ENCODE measurements at places on chromosomes 6 and 20. TPM values are rescaled to one million over a fixed set of nuclear protein-coding genes. Genes with fewer than 3 reads are reported as not detected.

DNA sequence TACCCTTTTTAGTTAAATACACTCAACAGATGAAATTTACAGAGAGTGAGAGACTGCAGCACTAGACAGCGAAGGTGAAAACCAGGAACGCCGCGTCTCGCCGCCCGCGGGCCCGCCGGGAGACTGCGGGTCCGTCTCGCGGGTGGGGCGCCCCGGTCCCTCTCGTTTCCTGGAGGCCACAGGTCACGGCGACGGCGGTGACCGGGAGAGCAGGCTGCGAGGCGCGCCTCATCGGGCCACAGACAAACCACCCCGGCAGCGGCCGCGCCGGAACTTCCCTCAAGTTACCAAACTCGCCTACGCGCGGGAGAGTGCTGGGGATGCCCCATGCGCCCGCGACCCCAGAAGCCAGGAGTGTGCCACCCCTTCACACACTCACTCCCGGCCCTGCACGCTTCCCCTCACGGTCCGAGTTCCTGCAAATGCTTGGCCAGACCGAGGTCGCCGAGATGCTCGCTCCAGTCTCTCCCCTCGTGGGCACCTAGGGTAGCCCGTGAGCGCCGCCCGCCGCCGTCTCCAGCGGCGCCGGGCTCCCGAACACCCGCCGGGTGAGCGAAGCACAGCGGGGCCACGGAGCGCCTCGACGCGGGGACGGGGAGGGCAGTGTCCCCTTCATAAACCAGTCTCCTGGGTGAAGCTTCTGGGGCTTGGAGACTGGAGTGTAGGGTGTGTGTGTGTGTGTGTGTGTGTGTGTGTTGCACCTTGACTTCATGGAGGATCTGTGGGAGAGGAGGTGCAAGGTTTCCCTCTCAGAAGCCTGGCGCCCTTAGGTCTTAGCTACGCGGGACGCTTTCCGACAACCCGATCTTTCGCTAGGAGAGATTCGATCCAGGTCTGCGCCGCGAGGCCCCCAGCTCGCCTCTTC, 1.4 kb downstream of the BACH2 start:
- no peaks in the 10 kb centered on the region for H3K36me3 ChIP-seq
- peak overlapping the region; percentile 72 for H3K4me3 ChIP-seq
- DNase-seq = peak; percentile 71
- H3K4me1 ChIP-seq = peaks cover 36% of the 10 kb centered on the region

DNA sequence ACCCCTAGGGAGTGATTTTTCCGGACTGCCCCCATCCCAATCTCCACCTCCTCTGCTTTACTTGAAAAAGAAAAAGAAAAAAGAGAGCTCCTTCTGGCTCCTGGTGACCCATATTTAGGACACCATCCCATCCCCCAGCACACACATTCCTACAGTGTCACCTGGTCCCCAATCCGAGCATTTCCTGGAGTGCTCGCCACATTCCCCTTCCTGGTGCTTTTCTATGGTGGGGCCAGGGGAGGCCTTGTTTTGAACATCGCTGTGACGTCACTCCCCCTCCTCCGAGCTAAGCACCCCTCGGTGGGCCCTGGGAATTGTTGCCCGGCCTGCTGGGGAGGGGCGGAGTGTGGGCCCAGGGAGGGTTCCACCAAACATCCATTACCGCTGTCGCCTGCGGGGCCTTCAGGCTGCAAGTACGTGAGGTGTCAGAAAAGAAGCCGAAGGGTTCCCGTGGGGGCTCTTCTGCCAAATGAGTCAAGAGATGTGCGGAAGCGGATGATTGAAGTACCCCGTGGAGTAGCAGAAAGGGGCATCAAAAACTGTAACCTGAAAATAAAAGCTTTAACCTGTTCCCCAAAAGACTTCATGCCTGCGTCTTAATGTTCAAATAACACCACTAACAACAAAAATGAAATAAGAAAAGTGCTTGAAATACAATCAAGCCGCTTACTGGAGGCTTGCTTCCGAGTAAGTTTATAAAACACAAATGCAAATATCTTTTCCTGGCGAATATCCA, 2.8 kb upstream of the FOXC1 start:
- no peak overlapping the region for H3K4me3 ChIP-seq
- peaks cover 4% of the 10 kb centered on the region for H3K4me1 ChIP-seq
- no peak overlapping the region for H3K27ac ChIP-seq
- peaks cover 53% of the 10 kb centered on the region for H3K27me3 ChIP-seq

GRCh38 chr6:108565893-108566292, 5.2 kb downstream of the FOXO3 start:
- no peaks in the 10 kb centered on the region for H3K4me1 ChIP-seq
- H3K4me3 ChIP-seq = no peak overlapping the region
- H3K27me3 ChIP-seq = no peaks in the 10 kb centered on the region

GRCh38 chr20:34377072-34377847, 14.2 kb downstream of the ITCH start:
- no peaks in the 10 kb centered on the region for H3K36me3 ChIP-seq
- H3K27me3 ChIP-seq = no peaks in the 10 kb centered on the region
- H3K4me1 ChIP-seq = peaks cover 64% of the 10 kb centered on the region
- no peak overlapping the region for H3K4me3 ChIP-seq
- DNase-seq = no peak

DNA sequence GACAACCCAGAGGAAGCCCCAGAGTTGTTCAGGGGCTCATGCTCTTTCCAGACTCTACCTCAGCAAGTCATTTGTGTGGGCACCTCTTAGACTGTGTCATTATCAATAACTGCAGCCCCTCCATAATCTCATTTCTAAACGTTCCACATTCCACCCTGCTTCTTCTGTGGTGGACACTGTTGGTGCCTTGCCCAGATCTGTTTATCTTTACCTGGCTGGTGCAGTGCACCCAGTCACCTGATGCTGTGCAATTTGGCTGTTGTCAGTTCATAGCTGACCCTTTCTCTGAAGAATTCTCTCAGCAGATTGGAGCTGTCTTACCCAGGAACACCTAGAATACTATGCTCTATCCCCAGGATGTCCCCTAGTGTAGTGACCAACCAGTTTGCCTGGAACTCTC, 80.0 kb downstream of the ATRN start:
- H3K36me3 ChIP-seq = no peaks in the 10 kb centered on the region
- peak overlapping the region; percentile 81 for H3K27ac ChIP-seq
- no peaks in the 10 kb centered on the region for H3K27me3 ChIP-seq
- H3K4me3 ChIP-seq = no peak overlapping the region
- DNase-seq = peak; percentile 71

DNA sequence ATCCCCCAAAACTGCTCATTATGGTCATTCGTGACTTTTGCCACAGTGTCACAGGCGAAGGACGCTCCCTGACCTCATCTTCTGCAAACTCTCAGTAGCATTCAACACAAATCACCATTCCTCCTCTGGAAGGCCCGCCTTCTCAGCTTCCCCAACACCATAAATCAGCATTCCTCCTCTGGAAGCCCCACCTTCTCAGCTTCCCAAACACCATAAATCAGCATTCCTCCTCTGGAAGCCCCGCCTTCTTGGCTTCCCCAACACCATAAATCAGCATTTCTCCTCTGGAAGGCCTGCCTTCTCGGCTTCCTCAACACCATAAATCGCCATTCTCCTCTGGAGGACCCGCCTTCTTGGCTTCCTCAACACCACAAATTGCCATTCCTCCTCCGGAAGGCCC, 288.0 kb upstream of the AGPAT4 start:
- DNase-seq = no peak
- no peak overlapping the region for H3K4me3 ChIP-seq
- H3K36me3 ChIP-seq = no peaks in the 10 kb centered on the region
- no peaks in the 10 kb centered on the region for H3K4me1 ChIP-seq
- H3K27me3 ChIP-seq = no peaks in the 10 kb centered on the region

DNA sequence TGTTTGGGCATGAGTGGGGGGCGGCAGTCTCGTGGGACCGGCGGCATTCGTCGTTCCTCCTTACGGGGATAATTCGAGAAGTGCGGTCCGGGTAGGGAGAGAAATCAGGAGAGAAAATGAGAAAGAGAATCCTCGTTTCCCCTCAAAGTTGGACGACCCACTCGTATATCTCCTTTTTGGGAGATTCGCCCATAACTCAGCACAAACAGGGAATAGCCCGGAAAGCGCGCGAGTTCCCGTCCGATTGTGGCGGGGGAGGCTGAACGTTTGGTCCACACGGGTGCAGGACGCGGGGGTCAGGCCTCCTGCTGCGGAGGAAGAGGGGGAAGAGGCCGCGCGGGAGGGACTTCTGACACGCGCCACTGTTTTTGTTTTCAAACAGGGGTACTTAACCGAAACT, 42.4 kb downstream of the POPDC3 start:
- peak overlapping the region; percentile 52 for H3K4me3 ChIP-seq
- H3K36me3 ChIP-seq = no peaks in the 10 kb centered on the region
- no peaks in the 10 kb centered on the region for H3K4me1 ChIP-seq
- H3K27me3 ChIP-seq = no peaks in the 10 kb centered on the region

DNA sequence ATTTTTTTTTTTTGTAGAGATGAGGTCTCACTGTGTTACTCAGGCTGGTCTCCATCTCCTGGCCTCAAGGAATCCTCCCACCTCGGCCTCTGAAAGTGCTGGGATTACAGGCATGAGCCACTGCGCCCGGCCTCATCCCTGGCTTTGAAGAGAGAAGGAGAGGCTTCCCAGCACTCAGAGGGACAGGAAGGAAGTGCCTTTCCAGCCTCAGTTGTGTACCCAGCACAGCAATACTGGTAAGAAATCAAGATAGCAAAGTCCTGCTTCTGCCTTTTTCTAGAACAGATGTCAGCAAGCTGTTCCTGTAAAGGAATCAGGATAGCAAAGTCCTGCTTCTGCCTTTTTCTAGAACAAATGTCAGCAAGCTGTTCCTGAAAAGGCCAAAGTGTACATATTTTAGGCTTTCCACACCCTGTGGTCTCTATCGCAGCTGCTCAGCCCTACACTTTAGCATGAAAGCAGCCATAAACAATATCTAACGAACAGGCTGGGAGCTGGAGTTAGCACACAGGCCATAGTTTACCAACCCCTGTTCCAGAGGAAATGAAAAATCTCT, 6.3 kb upstream of the PLTP start:
- peak overlapping the region; percentile 19 for H3K27ac ChIP-seq
- DNase-seq = no peak
- no peaks in the 10 kb centered on the region for H3K4me1 ChIP-seq
- H3K27me3 ChIP-seq = no peaks in the 10 kb centered on the region
- no peak overlapping the region for H3K4me3 ChIP-seq
- H3K36me3 ChIP-seq = no peaks in the 10 kb centered on the region

DNA sequence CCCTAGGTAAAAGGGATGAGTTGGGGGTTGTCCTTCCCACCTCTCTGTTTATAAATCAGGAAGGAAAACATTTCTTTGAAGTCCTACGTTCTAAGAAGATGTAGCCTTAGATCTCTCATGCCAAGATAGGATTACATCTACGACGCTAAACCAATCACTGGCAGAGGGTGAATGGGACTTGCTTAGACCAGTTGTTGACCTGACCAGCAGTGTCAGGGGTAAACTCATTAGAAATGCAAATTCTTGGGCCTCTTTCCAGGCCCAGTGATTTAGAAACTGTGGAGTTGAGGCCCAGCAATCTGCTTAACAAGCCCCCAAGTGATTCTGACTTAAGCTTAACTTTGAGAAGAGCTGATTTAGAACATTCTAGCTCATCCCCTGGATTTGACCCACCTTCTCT, 147.1 kb upstream of the THEMIS start:
- no peak for DNase-seq
- H3K27me3 ChIP-seq = no peaks in the 10 kb centered on the region
- no peak overlapping the region for H3K27ac ChIP-seq
- H3K4me3 ChIP-seq = no peak overlapping the region
- no peaks in the 10 kb centered on the region for H3K36me3 ChIP-seq

DNA sequence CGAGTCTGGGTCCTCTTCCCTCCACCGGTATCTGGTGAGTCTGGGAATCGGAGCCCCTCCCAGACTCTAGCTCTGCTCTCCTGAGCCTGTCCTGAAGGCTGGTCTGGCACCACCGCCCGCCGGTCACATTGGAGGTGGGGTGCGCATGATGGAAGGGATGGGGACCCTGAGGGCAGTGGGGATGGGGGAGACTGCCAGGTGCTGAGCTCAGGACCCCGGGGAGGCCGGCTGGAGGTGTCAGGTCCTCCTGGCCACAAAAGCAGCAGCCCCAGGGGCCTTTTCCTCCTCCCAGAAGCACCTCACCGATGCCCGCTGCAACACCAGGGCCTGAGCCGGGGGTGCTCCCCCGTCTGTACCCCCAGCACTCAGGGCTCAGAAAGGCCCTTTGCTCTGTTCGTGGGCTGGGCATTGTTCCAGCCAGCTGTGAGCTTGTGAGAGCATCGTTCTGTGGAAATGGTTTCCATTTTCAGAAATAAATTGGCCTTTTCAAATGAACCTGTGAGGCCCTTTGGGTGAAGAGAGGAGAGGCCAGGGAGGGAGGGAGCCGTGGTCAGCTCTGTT, 2.5 kb upstream of the NPBWR2 start:
- no peak overlapping the region for H3K4me3 ChIP-seq
- DNase-seq = no peak
- H3K36me3 ChIP-seq = no peaks in the 10 kb centered on the region
- no peaks in the 10 kb centered on the region for H3K27me3 ChIP-seq
- no peak overlapping the region for H3K27ac ChIP-seq

GRCh38 chr20:20210327-20210726, 157.6 kb upstream of the INSM1 start:
- H3K4me1 ChIP-seq = no peaks in the 10 kb centered on the region
- H3K4me3 ChIP-seq = no peak overlapping the region
- DNase-seq = no peak
- H3K27me3 ChIP-seq = no peaks in the 10 kb centered on the region

GRCh38 chr20:23180451-23180921, 94.4 kb upstream of the CD93 start:
- no peaks in the 10 kb centered on the region for H3K36me3 ChIP-seq
- no peak overlapping the region for H3K4me3 ChIP-seq
- DNase-seq = no peak
- peaks cover 3% of the 10 kb centered on the region for H3K27me3 ChIP-seq
- H3K27ac ChIP-seq = peak overlapping the region; percentile 43

DNA sequence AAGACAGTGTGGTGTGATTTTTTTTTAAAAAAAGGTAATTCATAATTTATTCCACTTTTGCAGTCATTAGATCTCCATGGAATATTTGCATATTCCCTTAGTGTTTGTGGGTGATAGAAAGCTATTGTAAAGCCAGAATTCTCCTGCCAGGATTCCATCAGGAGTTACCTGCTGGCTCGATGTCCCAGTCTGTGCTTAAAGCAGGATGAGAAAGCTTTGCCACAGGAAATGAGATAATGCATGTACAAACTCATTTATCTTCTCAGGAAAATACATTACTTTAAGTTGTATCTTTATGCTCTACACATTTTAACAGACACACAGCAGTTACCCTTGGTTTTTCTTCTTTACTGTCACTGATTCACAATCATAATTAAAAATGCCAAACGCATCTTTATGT, 553.0 kb downstream of the CD109 start:
- no peaks in the 10 kb centered on the region for H3K36me3 ChIP-seq
- no peak overlapping the region for H3K27ac ChIP-seq
- no peak overlapping the region for H3K4me3 ChIP-seq
- no peaks in the 10 kb centered on the region for H3K27me3 ChIP-seq

GRCh38 chr6:38234934-38235682, 404.6 kb downstream of the BTBD9 start:
- no peak for DNase-seq
- no peaks in the 10 kb centered on the region for H3K36me3 ChIP-seq
- H3K4me1 ChIP-seq = no peaks in the 10 kb centered on the region
- H3K4me3 ChIP-seq = no peak overlapping the region

Gene CPXM1
- total RNA-seq = not detected

Gene TXNDC5
- total RNA-seq = 107 TPM

Gene RAET1E
- total RNA-seq = not detected

Gene NCR2
- total RNA-seq = not detected

Gene IP6K3
- total RNA-seq = 6.2 TPM

Gene CFAP61
- total RNA-seq = not detected

Gene HDGFL1
- not detected for total RNA-seq

Gene TRIM15
- total RNA-seq = 3.0 TPM

Gene LHFPL5
- not detected for total RNA-seq

Gene HLA-G
- total RNA-seq = 0.20 TPM

Gene PCNA
- total RNA-seq = 16.6 TPM

Gene TSBP1
- not detected for total RNA-seq
